ENCODE measurements at places on chromosomes 3 and 15. TPM values are rescaled to one million over a fixed set of nuclear protein-coding genes. Genes with fewer than 3 reads are reported as not detected.

Gene ARGFX
- not detected for total RNA-seq

Gene CD200
- total RNA-seq, result 11.4 TPM

Gene C3orf49
- not detected for total RNA-seq

Gene OR5K2
- total RNA-seq, result not detected

Gene MAGEL2
- 0.60 TPM for total RNA-seq

Gene EFHB
- 2.2 TPM for total RNA-seq

Measured in tibial nerve (tissue), 4 donors.